ENCODE measurements at places on chromosomes 7 and 10. TPM values are rescaled to one million over a fixed set of nuclear protein-coding genes. Genes with fewer than 3 reads are reported as not detected.

Gene HOXA4
- 0.39 TPM for total RNA-seq

Gene GHRHR
- total RNA-seq: not detected

Gene CPN1
- not detected for total RNA-seq

Gene ADRB1
- 12.9 TPM for total RNA-seq

- DNase-seq: no peak
Measured at GRCh38 chr10:132096863-132097478, 31.2 kb downstream of the JAKMIP3 start.

GRCh38 chr7:80869106-80869784 lies 49.6 kb downstream of the SEMA3C start:
- no peak for DNase-seq

DNA sequence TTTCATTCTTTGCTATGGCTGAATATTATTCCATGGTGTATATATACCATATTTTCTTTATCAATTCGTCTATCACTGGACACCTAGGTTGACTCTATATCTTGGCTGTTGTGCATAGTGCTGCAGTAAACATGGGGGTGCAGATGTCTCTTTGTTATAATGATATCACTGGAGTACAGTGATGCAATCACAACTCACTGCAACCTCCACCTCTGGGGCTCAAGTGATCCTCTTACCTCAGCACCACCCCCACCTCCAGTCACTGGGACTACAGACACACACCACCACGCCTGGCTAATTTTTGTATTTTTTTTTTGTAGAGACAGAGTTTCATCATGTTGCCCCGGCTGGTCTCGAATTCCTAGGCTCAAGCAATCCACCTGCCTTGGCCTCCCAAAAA lies 15.6 kb downstream of the KLHL7 start:
- no peak for DNase-seq

- peak; percentile 69 for DNase-seq
Measured at GRCh38 chr7:100015232-100016214, at the start of gene ZKSCAN1. ZKSCAN1 (plus strand) TSS chr7:100015596; CDS start chr7:100023507, 7,911 bp downstream.

DNA sequence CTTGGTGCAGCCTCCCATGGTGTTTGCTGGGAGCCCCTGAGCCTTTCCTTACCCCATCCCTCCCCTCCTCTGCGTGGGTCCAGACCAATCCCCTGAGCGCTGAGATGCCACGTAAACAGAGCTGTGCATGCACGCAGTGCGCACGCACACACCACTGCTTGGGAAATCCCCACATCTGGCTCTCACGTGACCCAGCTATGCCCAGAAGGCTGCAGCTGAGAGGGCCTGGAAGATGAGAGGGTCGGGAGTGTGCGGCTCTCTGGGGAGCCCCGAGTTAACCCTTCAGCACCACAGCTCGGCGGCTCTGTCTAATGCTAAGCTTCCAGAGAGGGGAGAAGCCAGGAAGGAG lies 177.2 kb downstream of the SH3PXD2A start:
- no peak for DNase-seq

- DNase-seq: no peak
Measured at GRCh38 chr7:46146454-46147255, 225.6 kb upstream of the IGFBP3 start.

- DNase-seq: no peak
Measured at GRCh38 chr7:111089822-111090426, 1.0 kb upstream of the LRRN3 start.

GRCh38 chr7:77208416-77208815 lies 8.8 kb upstream of the FGL2 start:
- DNase-seq: no peak

DNA sequence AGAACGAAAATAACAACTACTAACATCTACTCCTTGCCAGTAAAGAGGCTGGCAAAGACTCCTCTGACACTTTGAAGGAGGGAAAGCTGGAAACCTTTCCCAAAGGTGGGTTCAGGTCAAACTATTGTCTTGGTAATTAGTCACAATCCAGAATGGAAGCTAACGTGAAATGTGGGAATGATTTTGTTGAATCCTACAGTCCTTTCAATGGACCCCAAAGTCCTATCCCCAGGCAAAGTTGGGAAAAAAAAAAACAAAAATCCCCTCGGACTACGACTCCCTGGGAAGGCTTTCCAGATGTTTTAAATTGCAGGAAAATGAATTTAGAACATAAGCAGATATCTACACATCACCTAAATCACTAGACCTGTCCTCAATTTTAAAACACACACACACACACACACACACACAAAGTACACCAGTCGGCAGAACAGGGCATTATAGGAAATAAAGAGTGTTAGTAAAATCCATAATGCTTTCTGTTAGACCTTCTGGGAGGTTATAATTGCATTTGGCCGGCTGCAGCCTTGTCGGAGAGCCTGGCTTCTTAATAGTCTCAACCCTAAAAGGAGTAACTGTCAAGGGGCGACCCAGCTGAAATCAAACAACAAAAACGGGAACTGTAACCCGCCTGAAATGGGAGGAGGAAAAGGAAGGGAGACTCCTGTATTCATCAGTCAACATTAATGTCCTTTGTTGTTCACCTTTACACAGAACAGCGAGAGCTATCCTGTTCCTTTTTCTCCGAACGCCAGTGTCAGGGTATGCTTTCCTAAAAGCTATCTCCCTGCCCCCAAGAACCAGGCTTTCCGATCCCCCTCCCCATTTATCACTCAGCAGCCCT lies 1.5 kb downstream of the DOCK4 start:
- DNase-seq: no peak

DNA sequence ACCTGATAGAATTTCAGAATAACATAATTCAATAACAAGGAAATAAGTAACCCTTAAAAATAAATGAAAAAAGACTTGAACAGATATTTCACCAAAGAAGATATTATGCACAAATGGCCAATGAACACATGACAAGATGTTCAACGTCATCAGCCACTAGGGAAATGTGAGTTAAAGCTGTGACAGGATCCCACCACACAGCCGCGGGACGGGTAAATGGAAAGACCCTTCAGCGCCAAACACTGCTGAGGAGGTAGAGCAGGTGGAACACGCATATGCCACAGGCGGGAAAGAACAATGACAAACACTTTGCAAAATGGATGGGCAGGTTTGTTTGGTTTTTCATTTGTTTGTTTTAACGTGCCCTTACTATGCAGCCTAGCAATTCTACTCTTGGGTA lies 86.1 kb upstream of the RNF32 start:
- DNase-seq: no peak

- no peak for DNase-seq
Measured at GRCh38 chr7:69129524-69129923, 468.8 kb upstream of the AUTS2 start.

- no peak for DNase-seq
Measured at GRCh38 chr7:156079156-156079555, 266.9 kb upstream of the SHH start.
